ENCODE measurements at places on chromosomes 5 and 9.

GRCh38 chr5:118354797-118355196 is 633.5 kb downstream of the DTWD2 start:
- DNase-seq, result no peak

DNA sequence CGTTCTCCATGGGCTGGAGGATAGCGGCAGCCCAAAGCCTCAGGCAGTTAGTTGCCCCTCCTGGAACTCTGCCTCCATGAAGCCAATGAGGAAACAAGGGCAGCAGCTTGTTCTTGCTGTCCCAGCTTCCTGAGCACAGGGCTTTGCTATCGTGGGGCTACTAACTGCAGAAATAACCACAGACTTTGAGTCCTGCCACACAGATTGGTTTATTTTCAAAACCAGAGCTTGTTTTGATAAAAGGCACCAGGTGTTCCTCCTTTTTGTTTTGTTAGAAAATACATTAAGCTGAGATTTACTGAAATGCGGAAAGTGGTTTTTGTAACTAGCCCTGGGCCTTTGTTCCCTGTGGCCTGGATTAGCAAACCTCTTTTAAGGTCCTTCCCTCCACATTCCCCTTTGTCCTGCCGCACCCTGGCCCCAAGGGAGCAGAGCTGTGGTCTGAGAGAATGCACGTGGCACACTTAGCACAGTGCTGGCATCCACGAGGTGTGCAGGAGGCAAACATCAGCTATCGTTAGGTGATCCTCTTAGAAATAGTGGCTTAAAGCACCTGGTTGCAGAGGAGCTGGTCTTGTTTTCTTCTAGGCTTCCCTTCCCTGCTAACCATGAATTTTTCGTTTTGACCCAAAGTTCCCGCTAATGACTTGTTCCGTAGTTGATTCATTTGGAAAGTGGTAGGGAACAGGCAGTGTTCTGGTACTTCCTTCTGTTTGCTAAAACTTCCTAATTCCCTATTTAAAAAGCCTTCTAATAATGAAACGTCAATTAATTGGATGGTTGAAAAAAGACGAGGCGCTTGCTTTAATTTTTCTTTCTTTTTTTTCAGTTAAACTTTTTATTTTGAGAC is 21.5 kb downstream of the MVB12B start:
- no peak for DNase-seq

GRCh38 chr9:68979538-68980314 is 34.2 kb downstream of the PRKACG start:
- no peak for DNase-seq

- peak; percentile 95 for DNase-seq
Observed at GRCh38 chr9:19028835-19029451, 4.1 kb downstream of the SAXO1 start.

- DNase-seq, result no peak
Observed at GRCh38 chr5:29230591-29230990, 1962.9 kb upstream of the CDH6 start.

DNA sequence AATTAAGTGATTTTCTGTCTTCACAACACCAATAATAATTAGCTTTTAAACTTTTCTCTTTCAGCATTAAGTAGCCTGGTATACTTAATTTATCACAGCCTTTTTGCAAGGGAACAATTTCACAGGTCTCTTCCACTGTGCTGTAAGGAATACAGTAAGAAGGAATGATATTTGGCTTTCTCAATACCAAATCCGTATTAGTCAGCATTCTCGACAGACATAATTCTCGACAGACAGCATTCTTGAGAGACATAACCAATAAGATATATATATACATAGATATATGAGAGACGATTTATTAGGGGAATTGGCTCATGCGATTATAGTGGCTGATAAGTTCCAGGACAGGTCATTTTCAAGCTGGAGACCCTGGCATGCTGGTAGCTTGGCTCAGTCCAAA is 18.0 kb downstream of the PRKAA1 start:
- DNase-seq, result no peak

DNA sequence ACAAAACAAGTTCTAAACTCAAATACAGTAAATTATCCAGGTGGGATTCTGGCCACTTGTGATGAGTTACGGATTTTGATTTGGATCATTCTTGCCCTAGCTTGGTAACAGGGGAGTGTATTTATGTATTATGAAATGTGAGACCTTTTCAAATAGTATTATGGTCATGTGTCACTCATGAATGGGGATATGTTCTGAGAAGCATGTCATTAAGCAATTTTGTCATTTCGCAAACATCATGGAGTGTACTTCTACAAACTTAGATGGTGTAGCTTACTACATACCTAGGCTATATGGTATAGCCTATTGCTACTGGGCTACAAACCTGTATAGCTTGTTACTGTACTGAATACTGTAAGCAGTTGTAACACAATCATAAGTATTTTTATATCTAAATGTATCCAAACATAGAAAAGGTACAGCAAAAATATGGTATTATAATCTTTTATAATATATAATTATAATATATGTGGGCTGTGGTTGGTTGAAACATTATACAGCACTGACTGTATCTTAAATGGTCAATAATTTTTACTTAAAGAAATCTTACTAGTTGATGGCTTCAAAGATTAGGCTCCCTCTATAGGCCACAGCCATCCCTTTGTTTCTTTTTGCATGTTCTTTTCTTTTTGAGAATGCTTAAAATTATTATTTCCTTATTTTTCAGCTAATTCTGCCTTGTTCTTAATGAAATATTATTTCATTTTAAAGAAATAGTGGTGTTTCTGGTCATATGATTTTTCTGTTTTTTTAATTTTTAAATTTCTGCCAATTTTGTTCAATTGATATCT is 128.4 kb downstream of the MAST4 start:
- no peak for DNase-seq

DNA sequence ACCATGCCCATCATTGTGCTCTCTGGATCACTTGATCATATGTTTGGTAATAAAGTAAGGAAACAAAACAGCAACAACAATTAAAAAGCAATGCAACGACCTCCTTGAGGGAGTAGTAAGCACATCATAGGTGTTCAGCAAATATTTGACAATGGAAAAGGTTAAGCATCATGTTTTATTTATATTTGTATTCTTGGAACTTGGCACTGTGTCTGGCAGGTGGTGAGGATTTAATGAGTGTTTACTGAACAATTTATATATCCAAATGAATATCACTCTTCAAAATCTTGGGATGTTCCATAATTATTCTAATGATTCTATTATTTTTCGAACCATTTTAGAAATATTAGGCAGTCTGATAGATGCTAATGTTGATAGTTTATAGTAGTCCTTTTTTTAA is 6.2 kb downstream of the PIP5K1B start:
- DNase-seq, result no peak

DNA sequence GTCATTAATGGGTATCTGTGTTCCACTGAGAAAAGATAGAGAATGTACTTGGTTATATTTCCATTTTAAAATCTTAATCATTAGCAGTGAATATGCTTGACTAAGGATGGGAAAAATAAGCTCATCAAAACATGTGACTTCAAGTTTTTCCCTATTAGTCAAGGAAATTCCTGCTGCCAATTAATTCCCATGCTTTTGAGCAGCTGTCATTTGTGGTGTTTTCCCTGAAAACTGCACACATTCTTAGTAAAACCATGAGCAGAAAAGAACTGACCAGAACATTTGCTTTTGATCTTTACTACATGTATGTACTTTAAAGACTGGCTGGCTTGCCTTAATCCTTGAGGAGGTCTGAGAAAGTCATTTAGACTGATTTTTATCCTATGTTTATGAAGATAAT is 75.2 kb downstream of the AOPEP start:
- peak; percentile 37 for DNase-seq

DNA sequence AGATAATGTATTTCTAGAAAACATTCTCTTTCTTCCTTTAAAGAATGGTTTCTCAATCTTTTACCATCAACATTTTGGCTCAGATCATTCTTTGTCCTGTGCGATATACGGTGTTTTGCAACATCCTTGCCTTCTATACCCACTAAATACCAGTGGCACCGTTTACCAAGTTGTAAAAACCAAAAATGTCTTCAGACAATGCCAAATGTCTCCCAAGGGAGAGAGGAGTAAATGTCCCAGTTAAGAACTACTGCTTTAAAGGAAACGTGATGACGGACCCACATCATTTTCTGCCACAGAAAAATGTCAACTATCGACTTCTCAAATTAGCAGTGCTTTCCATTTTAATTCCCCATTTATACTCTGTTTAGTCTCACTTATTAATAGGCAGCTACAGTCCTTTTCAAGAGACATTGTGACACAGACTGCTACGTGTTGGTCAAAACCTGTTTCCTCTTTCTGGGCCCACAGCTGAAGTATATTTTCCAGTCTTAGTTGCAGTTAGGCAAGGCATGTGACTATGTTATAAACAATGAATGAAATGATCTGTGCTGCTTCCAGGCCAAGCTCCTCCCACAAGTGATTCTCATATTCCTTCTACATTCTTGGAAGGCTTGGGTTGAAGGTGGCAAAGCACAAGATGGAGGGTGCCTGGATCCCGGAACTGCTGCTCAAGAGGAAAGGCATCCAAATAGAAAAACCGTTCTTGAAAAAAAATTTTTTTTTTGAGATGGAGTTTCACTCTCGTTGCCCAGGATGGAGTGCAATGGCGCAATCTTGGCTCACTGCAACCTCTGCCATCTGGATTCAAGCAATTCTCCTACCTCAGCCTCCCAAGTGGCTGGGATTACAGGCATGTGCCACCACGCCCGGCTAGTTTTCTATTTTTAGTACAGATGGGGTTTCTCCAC is 8.8 kb downstream of the PRXL2C start:
- peak; percentile 36 for DNase-seq

- DNase-seq, result no peak
Observed at GRCh38 chr5:75167345-75167744, 69.3 kb downstream of the ANKRD31 start.

DNA sequence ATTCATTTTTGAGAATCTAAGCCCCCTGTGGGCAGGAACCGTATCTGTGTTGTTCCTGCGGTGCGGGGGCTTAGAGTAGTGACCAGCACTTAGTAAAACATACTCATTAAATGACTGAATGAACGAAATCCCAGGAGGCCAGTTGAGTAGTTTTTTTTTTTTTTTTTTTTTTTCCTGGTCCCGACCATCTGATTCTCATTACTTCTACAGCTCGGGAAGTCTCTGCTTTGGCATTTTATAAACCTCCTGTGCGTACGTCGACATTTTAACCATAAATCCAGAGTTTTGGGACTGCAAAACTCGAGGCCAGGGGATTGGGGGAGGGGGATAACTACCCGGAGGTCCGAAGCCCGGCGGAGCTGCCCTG is 31.5 kb upstream of the SPRY4 start:
- DNase-seq, result peak; percentile 93

DNA sequence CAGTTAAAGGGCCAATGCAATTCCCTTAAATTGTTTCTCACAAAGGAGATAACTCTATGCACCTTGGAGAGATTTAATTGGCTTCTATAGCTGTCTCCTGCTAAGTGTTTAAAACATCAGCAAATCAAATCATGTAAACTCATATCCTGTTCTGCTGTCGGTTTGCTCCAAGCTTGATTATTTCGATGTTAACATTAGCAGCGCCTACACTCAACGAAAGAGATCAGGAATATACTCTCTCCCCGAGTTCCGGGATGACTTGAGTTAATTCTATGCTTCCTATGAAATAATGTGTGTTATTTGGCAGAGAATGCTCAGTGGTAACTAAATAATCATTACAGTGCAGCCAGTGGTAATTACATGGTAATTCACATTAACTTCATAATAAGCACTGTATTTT is 338.6 kb downstream of the EBF1 start:
- no peak for DNase-seq

GRCh38 chr5:78594610-78595457 is 53.7 kb downstream of the LHFPL2 start:
- DNase-seq, result peak; percentile 93

GRCh38 chr5:44845777-44846176 is 37.0 kb downstream of the MRPS30 start:
- no peak for DNase-seq

DNA sequence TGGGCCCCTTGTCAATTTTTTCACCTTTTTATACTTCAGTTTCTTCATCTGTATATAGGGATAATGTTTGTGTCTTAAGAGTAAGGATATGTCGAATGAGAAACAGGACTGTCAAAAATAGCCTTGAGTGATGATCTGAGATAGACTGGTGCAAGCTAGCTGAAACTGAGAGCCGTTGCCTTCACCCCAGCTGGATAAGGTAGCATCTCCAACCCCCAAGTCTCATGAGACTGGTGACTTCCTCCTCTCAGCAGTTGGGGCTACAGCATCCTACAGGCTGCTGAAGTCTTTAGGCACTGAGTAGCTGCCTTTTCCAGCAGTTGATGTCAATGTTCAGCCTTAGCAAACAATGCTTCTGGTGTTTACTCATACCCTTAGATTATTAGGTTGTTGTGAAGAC is 330.2 kb downstream of the OSTF1 start:
- DNase-seq, result no peak

DNA sequence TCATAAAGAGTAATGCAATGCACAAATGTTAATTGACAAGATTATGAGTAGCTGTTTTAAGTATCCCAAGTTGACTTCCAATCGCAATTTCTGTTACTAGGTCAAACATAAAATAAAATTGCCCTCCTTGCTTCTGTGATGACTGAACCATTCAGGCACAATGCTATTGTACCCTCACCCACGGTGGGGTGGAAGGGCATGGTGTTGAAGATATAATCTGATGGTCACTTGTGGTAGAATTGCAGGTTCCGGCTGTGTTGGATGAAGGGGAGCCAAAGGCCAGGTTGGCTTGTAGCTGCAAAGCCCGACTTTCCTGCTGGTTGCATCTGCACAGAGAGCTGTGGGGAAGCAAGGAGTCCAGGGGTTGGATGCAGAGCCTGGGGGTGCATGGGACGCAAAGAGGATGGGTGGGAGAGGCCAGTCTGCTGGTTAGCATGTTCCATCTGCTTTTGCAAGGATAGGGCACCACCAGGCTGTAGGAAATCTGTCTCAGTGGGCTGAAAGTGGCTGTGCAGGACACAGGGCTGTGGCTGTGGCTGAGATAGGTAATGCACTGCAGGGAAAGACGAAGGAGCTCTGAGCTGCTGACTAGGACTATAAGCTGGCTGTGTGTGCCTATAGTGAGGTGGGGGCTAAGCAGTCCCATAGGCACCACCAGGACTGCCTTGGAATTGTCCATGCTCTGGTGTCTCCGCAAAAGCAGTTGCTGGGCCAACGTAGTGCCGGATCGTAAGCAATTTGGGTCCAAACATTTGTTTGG is 31.5 kb upstream of the PUM3 start:
- DNase-seq, result no peak

GRCh38 chr5:2130361-2130760 is 247.6 kb upstream of the IRX4 start:
- no peak for DNase-seq

DNA sequence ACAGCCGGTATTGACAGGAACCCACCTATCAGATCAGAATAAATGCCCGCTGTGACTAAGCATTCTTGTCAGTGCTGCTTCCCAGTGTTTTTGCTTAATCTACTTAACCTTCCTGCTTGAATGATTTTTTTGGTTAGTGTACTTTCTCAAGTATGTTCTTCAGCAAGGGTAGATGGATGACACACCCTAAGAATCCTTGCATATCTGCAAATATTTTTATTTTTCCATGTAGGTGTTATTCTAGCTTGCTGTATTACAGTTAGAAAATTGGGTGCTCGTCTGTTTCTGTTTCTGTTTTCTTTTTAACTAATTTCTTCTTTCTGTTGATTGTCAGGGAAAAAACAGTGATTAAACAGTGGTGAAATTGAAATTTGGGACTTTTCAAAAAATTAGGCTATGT is 64.5 kb downstream of the SEC61B start:
- no peak for DNase-seq

GRCh38 chr5:172834415-172835289 is 601 bp downstream of the ERGIC1 start:
- peak; percentile 89 for DNase-seq

GRCh38 chr9:72952914-72953313 is at the start of gene ALDH1A1:
Gene ALDH1A1 (minus strand): TSS chr9:72953053. CDS start chr9:72953000, 53 bp downstream.
- DNase-seq, result no peak

- DNase-seq, result no peak
Observed at GRCh38 chr5:143230676-143230996, 172.8 kb downstream of the NR3C1 start.
